ENCODE measurements at places on chromosomes 1 and 21.

- no peak for DNase-seq
Measured at GRCh38 chr1:95854457-95854856, 620.4 kb downstream of the RWDD3 start.

GRCh38 chr1:156612666-156613065, 6.5 kb upstream of the HAPLN2 start:
- DNase-seq, result no peak

- DNase-seq, result no peak
Measured at GRCh38 chr1:192941722-192942411, 117.3 kb downstream of the UCHL5 start.

GRCh38 chr21:37455504-37455911, 88.9 kb downstream of the DYRK1A start:
- DNase-seq, result no peak

- no peak for DNase-seq
Measured at GRCh38 chr21:39016740-39017315, 166.4 kb downstream of the PSMG1 start.

DNA sequence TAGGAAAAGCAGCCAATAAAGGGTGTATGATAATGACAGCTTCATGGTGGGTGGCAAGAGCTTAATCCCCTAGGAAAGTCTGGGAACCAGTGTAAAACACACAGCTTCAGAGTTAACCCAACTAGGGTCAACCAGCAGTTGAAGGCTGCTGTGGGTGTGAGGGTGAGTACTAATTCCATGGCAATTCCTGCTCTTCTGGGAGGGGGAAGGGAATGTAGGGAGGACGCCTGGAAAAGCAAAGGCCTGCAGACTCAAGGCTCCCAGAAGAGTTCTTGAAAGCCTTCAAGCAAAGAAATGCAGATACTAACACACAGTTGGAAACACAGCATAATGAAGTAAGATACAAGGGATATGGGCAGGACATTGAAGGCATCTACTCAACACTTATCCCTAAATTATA, 28.1 kb downstream of the TTLL7 start:
- DNase-seq, result no peak

DNA sequence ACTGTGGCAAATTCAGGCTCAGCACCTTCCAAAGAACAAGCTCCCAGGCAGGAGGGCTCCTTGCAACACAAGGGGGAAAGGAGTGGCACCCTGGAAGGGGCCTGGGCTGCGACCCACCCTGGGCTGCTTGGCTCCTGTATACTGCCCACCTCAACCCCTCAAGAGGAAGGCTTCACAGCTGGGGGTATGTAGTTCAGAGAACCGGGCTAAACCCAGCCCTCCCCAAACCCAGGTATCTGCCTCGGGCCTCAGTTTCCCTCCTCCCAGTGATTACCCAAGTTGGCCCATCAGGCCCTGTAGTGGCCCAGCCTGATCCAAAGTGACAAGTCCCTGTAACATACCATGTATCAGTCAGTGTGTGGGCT, 7.5 kb downstream of the TENT5B start:
- DNase-seq, result no peak

- DNase-seq, result no peak
Measured at GRCh38 chr1:41864471-41865040, 54.2 kb downstream of the HIVEP3 start.

GRCh38 chr1:184640505-184640904, 114.2 kb downstream of the EDEM3 start:
- DNase-seq, result no peak

GRCh38 chr1:147630447-147630846, 39.9 kb downstream of the ACP6 start:
- DNase-seq, result no peak

DNA sequence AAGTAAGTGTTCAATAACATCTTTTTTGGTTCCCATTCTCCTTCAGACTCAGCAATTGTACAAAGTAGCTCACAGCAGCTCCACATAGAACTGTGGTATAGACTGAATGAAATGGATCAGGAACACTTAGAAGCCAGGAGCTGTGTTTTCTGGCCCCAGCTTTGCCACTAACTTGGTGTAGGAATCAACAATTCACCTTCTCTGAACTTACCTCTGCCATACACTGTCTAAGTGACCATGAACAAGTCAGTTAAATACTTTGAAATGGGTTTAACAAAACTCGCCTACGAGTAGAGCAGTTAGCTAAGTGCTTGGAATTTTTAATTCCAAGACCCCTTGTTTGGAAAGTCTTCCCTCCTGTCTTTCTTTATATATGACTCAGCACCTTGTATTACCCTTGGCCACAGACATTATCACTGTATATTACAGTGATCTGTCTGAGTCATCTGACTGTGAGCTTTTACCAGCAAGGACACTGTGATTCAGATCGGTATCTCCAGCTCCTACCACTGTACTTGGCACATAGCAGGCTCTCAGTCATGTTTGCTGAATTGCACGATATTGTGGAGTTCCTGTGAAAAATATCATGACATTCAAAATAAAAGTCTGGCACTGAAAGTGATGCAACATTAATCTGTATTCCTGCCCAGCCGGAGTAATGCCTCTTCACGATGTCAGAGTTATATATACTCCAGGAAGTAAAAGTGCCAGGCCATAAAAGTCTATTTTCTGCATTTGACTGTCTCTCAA, 101.7 kb upstream of the BEND5 start:
- DNase-seq, result peak; percentile 10

DNA sequence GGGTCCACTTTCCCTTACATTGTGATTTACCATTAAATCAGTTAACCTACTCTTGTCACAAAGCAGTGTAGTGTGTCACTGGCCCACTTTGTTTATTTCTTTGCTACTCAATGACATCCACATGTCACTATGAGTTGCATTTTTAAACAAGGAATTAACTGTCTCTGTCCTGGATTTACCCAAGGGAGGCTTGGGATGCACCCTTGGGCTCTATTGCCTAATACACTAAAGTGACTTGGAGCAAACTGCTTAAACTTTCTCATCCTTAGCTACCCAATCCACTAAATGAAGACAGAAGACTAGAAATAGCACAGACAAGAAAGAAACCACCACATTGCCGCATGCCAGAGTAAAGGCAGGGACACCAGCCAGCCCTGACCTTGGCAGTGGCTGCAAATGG, 136.2 kb upstream of the TIAM1 start:
- no peak for DNase-seq

GRCh38 chr1:180594723-180595122, 36.0 kb downstream of the OVAAL start:
- DNase-seq, result no peak

DNA sequence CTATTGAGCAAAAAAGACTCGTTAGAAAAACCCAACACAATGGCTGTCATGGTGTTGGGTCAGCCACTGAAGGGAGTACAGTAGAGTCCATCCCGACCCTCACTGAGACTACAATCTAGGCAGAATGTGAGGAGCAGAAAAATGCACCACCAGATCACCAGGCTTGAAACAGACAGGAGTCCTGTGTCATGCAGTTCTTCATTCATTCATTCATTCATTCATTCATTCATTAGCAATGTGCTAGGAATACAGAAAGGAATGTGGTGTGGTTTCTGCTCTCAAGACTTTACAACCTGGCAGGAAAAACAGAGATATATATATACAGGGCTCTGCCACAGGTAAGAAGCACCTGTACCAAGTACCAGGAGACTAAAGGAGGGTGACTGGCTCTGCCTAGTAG, 392.3 kb downstream of the OMA1 start:
- DNase-seq, result no peak

- no peak for DNase-seq
Measured at GRCh38 chr1:52798331-52798730, 44.2 kb upstream of the ZYG11A start.

DNA sequence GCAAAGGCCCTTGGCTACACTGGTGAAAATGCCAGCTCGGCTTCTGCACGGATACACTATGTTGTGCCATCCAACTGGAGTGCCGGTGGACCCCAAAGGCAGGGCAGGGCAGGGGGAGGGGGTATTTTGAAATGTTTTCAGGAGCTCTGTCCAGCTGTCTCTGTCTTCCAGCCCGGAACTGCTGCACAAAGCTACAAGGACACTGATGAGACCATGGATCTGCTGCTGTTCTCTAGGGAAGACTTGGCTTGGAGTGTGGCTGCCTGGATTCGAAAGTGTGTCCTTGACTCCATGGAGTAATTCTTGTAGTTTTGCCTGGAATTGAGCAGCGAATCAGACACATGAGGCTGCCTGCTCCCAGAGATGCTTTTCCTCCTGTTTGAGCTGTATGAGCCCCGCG, 42.4 kb downstream of the TTC39A start:
- DNase-seq, result no peak

GRCh38 chr1:219020386-219020785, 153.3 kb upstream of the LYPLAL1 start:
- no peak for DNase-seq

GRCh38 chr1:3134381-3135072, 65.5 kb downstream of the PRDM16 start:
- no peak for DNase-seq

DNA sequence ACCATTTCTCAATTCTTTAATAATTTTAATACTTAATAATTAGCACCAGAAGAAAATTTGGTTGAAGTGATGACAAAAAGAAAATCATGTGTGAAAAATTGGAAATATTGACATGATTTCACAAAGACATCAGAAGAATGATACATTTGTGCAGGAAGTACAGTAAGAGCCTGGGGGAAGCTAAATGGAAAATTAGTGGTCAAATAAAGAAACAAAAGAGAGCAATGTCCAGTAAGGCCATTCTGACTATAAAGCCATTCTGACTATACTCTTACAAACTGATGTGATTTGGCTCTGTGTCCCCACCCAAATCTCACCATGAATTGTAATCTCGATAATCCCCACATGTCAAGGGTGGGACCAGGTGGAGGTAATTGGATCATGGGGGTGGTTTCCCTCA, 48.6 kb upstream of the KCNE1 start:
- no peak for DNase-seq

GRCh38 chr1:162206300-162206699, 136.8 kb downstream of the NOS1AP start:
- no peak for DNase-seq

- no peak for DNase-seq
Measured at GRCh38 chr1:63322944-63323864, 837 bp downstream of the FOXD3 start.

DNA sequence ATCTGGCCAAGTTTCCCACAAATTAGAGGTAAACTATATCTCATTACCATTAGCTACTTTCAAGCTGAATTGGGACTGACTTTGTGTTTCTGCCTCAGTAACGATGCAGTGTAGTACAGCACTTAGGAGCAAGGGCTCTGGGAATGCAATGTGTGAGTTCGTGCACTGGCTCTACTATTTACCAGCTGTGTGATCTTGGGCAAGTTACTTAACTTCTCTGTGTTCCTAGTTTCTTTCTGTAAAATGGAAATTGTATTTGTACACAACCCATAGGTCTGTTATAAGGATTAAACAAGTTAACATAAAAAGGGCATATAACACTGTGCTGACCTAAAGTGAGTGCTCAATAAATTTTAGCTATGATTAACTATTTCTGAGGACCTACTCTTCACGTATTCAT, 65.0 kb upstream of the CSF1 start:
- no peak for DNase-seq

DNA sequence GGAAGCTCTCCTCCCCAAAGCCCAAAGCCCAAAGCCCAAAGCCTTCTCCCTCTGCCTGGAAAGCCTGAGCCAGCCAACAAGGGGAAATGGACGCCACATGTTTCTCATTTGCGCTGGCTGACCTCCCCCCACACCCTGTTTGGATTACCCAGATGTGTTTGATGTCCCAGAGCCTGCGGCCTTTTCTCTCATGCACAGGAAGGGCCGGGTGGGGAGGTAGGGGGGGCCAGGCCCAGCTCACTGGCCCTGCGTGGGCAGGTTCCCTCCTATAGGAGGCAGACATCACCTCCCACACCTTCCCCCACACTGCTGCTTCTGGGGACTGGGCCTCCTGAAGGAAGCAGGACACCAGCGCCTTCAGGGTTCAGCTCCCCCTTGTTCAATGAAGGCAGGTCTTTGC, 116.3 kb downstream of the NAV1 start:
- no peak for DNase-seq

GRCh38 chr21:35400233-35400939, 351.3 kb upstream of the RUNX1 start:
- DNase-seq, result peak; percentile 57

GRCh38 chr1:211521102-211521815, 29.3 kb upstream of the RD3 start:
- DNase-seq, result no peak

GRCh38 chr1:19037659-19038058, 81.2 kb upstream of the IFFO2 start:
- no peak for DNase-seq

- no peak for DNase-seq
Measured at GRCh38 chr1:167447521-167448136, 70.7 kb downstream of the CD247 start.

GRCh38 chr1:90986953-90987352, 34.9 kb downstream of the ZNF644 start:
- DNase-seq, result no peak

GRCh38 chr21:41768437-41769042, 1.7 kb upstream of the RIPK4 start:
- DNase-seq, result no peak

Data from prostate gland (tissue), 2 donors.